Left ventricle myocardium superior (tissue), 1 donor: ENCODE measurements at places on chromosomes 2 and 18.

DNA sequence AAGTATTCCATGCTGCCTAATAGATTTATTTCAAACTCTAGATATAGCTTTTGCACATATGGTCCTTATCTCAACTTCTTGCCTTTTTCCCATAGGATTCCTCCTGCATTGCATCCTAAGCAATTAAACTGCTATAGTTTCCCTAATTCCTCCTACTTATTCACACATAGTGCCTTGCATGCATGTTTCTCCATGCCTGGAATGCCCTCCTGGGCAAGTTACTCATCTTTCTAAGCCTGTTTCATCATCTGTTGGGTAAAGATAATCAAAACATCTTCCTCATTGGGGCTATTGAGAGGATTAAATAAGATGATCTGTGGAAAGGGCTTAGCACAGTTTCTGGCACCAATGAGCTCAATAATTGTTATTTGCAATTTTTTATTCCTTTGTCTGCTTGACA is 726.5 kb downstream of the SLC4A3 start:
- no peak for DNase-seq

DNA sequence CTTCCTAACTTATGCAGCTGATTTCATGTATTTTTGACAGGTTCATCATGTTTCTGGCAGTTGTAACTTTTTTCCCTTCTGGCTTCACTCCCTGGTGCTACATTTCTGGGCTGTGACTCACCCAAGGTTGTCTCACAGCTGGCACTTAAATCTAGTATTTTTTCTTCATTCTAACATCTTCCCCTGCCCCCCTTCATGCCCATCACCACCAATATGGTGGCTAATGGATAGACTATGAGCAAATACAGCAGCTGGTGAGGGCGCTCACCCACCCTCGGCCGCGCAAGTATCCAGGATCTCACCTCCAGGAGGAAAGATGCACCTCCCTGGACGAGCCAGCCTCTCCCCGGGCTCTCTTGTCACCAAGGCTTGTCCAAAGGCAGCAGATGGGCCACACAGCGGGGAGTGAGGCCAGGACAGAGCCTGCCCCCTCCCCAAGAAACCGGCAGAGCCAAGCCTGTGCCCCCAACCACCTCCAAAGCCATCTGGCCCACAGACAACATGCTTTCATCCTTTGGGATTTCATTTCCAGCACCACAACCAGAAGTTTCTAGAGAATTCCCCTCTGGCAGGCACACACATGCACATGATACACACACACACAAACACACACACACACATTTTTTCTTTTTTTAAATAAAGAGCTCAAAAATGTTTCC is 39.1 kb downstream of the ATOH8 start:
- peak; percentile 36 for DNase-seq

- DNase-seq, result no peak
These were observed 222.9 kb upstream of the CDH2 start for GRCh38 chr18:28399781-28400362.

- DNase-seq, result no peak
These were observed 1511.2 kb upstream of the ZEB2 start for GRCh38 chr2:146031158-146031557.

- DNase-seq, result no peak
These were observed 241.4 kb downstream of the ZNF385B start for GRCh38 chr2:179619947-179620467.

DNA sequence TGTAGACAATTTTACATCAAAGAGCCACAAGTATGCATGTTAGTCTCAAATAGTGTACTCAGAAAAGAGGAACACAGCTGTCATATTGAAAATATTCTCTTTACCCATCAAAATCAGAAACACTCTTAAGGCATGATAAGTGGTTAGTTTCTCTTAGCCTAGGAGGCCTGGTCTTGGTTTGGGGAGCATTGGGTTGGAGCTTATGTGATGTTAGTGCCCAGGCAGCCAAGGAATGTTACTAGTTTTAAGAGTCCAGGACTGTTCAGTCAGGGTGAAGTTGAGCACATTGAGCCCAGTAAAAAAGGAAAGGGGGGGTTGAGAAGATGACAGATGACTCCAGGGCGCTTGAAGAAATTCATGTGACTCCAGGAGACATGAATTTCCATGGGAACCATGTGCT is 340.6 kb downstream of the HRH4 start:
- no peak for DNase-seq

GRCh38 chr18:10365021-10365500 is 89.4 kb upstream of the APCDD1 start:
- DNase-seq, result no peak
